Peyer's patch (tissue), 4 donors: ENCODE measurements at places on chromosomes 7 and 10.

- no peaks in the 10 kb centered on the region for H3K4me1 ChIP-seq
- no peaks in the 10 kb centered on the region for H3K27me3 ChIP-seq
- peak overlapping the region; percentile 32 for H3K27ac ChIP-seq
- H3K4me3 ChIP-seq: no peak overlapping the region
- DNase-seq: no peak
Observed at GRCh38 chr7:17369691-17370426, 71.4 kb downstream of the AHR start.

GRCh38 chr7:158406801-158407200 is 180.8 kb downstream of the PTPRN2 start:
- H3K27ac ChIP-seq: peak overlapping the region; percentile 39
- H3K27me3 ChIP-seq: no peaks in the 10 kb centered on the region
- DNase-seq: no peak
- no peaks in the 10 kb centered on the region for H3K36me3 ChIP-seq

- no peak overlapping the region for H3K27ac ChIP-seq
- no peak for DNase-seq
- H3K36me3 ChIP-seq: no peaks in the 10 kb centered on the region
Observed at GRCh38 chr10:6766131-6766801, 186.2 kb upstream of the PRKCQ start.

DNA sequence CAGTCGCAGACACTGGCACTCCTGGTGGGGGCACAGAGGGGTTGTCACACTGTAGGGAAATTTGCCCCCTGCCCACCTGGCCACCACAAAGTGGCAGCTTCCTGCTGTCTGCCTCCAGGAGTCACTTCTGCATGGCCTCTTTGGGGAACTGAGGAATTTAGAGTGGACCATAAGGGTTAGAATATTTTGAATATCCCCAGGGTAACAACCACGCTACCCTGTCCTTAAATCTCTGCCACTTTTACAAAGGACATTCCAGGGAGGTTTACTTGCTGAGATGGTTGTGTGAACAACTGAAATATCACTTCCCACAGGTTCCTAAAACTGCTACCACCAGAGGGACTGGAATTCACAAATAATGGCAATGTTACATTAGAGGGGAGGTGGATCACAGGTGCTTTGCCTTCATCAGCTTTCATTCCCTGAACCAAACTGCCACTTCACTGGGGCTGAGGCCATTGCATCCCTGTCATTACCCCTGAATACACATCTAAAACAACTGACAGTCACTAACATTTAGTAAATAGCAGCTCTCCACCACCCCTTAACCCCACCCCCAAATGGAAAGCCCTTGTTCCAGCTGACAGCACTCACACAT is 88.1 kb upstream of the IFRD1 start:
- no peaks in the 10 kb centered on the region for H3K4me1 ChIP-seq
- H3K36me3 ChIP-seq: no peaks in the 10 kb centered on the region
- no peak overlapping the region for H3K4me3 ChIP-seq
- H3K27me3 ChIP-seq: no peaks in the 10 kb centered on the region
- no peak overlapping the region for H3K27ac ChIP-seq
- DNase-seq: no peak

DNA sequence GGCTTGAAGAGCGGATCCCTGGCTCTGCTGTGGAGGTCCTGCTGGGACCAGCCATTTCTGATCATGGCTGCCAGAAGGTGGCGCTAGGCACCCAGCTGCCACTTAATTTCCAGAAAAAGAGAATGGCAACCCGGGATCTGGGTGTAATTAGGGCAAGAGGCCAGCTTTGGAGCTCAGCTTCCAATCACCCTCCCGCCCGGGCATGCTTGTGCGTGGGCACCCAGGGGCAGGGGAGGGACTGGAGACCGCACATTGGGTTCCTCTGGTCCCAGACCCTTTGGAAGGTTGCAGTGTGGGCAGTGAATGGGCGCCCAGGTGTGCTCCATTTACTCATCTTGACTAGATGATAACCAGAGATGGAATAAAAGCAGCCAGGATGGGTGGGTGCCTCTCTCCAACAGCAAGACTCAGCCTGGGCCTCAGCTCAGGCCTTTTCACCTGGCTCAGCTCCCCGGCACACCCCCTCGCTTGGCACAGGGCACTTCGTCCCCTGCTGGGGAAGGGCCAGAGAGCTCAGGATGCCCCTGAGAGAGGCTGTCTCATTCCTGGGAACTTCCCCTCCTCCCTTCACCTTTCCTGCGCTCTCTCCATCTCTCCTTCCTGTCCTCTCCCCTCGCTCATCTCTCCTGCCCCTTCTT is 14.7 kb downstream of the FAM241B start:
- no peak overlapping the region for H3K27ac ChIP-seq
- no peak overlapping the region for H3K4me3 ChIP-seq
- no peaks in the 10 kb centered on the region for H3K27me3 ChIP-seq

GRCh38 chr7:121334875-121335648 is 6.3 kb downstream of the WNT16 start:
- H3K4me3 ChIP-seq: no peak overlapping the region
- peaks cover 3% of the 10 kb centered on the region for H3K27me3 ChIP-seq
- no peak overlapping the region for H3K27ac ChIP-seq
- H3K36me3 ChIP-seq: no peaks in the 10 kb centered on the region
- H3K4me1 ChIP-seq: no peaks in the 10 kb centered on the region

DNA sequence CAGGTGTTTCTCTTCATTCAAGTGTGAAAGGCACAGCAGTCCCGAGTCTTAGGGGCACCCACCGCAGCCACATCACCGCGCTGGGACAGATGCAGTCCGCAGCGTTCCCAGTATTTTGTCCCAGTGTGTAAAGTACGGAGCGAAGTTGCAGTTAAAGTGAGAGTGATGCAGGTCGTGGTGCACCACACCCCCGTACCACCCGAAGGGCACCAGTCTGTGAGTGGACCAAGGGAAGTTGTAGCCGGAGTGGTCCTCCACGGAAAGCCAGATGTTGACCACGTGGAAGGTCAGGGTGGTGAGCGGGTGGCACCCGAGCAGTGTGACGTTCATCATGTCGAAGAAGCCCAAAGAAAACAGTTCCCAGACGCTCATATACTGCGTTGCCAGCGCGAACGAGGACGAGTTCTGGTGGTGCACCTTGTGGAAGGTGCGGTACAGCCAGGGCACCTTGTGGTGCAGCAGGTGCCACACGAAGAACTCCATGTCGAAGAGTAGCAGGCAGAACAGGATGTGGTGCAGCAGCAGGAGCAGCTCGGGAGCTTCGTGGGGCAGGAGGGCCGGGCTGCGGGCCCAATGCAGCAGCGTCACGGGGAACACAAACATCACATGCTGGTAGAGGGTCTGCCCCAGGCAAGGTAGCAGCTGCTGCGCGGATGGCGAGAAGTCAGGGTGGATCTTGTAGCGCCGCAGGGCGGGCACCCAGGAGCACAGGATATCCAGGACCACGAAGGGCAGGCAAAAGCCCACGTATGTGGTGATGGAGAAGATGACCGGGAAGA is 526 bp downstream of the CH25H start:
- peaks cover 14% of the 10 kb centered on the region for H3K4me1 ChIP-seq
- no peaks in the 10 kb centered on the region for H3K36me3 ChIP-seq
- DNase-seq: peak; percentile 71
- H3K27ac ChIP-seq: peak overlapping the region; percentile 61
- no peaks in the 10 kb centered on the region for H3K27me3 ChIP-seq

DNA sequence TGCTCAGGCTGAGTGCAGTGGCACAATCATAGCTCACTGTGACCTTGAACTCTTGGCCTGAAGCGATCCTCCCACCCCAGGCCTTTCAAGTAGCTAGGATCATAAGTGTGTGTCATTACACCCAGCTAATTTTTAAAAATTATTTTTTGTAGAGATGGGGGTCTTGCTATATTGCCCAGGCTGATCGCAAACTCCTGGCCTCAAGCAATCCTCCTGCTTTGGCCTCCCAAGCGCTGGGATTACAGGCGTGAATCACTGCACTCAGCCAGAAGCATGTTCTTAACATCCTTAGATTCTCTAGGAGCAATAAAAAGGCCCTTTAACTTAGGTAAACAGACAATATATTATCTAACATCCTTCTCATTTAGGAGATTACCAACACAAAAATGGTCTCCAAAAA is 38.3 kb upstream of the EFCAB10 start:
- H3K4me1 ChIP-seq: no peaks in the 10 kb centered on the region
- H3K27ac ChIP-seq: no peak overlapping the region
- H3K36me3 ChIP-seq: no peaks in the 10 kb centered on the region
- DNase-seq: no peak

- no peaks in the 10 kb centered on the region for H3K4me1 ChIP-seq
- no peaks in the 10 kb centered on the region for H3K36me3 ChIP-seq
- no peaks in the 10 kb centered on the region for H3K27me3 ChIP-seq
- peak; percentile 27 for DNase-seq
Observed at GRCh38 chr7:38393874-38394273, 120.4 kb upstream of the TARP start.

GRCh38 chr10:23037561-23037960 is 57.8 kb upstream of the MSRB2 start:
- no peaks in the 10 kb centered on the region for H3K27me3 ChIP-seq
- H3K4me1 ChIP-seq: no peaks in the 10 kb centered on the region
- no peak overlapping the region for H3K27ac ChIP-seq
- H3K36me3 ChIP-seq: no peaks in the 10 kb centered on the region
- H3K4me3 ChIP-seq: no peak overlapping the region

- no peak for DNase-seq
- no peak overlapping the region for H3K27ac ChIP-seq
- no peaks in the 10 kb centered on the region for H3K4me1 ChIP-seq
- no peaks in the 10 kb centered on the region for H3K27me3 ChIP-seq
- H3K36me3 ChIP-seq: no peaks in the 10 kb centered on the region
- H3K4me3 ChIP-seq: no peak overlapping the region
Observed at GRCh38 chr7:139300390-139300789, 40.7 kb upstream of the FMC1 start.

GRCh38 chr7:33757563-33758165 is 147.7 kb upstream of the BMPER start:
- H3K4me3 ChIP-seq: no peak overlapping the region
- no peak overlapping the region for H3K27ac ChIP-seq
- DNase-seq: peak; percentile 22
- no peaks in the 10 kb centered on the region for H3K27me3 ChIP-seq
- H3K4me1 ChIP-seq: no peaks in the 10 kb centered on the region

DNA sequence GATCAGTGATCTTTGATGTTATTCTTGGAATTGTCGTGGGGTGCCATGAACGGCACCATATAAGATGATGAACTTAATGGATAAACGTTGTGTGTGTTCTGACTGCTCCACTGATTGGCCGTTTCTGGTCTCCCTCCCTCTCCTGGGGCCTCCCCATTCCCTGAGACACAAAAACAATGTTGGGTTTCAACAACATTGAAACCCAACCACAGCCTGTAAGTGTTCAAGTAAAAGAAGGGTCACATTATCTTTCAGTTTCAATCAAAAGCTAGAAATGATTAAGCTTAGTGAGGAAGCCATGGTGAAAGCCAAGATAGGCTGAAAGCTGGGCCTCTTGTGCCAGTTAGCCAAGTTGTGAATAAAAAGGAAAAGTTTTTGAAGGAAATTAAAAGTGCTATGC is 19.5 kb downstream of the EN2 start:
- H3K4me3 ChIP-seq: no peak overlapping the region
- peak; percentile 1 for DNase-seq
- no peaks in the 10 kb centered on the region for H3K27me3 ChIP-seq
- no peak overlapping the region for H3K27ac ChIP-seq
- no peaks in the 10 kb centered on the region for H3K4me1 ChIP-seq
- no peaks in the 10 kb centered on the region for H3K36me3 ChIP-seq

DNA sequence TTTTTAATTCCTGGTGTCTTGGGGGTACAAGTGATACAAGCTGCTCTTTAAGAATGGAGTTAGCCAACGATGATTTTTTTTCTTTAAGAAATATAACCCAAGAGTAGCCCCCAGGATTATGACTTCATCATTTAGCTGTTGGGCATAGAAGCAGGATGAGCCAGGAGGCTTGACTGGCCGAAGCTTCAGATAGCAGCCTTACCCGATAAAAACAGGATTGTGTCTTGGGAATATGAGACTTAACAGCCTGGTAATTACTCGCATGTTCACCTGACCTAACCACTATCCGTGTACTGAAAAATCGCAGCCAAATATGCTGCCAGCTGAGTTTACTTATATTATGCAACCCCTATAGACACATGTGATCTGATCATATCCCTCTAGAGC is 346.0 kb upstream of the BMPER start:
- H3K27ac ChIP-seq: no peak overlapping the region
- H3K36me3 ChIP-seq: no peaks in the 10 kb centered on the region
- H3K4me1 ChIP-seq: no peaks in the 10 kb centered on the region
- H3K4me3 ChIP-seq: no peak overlapping the region
- no peak for DNase-seq

DNA sequence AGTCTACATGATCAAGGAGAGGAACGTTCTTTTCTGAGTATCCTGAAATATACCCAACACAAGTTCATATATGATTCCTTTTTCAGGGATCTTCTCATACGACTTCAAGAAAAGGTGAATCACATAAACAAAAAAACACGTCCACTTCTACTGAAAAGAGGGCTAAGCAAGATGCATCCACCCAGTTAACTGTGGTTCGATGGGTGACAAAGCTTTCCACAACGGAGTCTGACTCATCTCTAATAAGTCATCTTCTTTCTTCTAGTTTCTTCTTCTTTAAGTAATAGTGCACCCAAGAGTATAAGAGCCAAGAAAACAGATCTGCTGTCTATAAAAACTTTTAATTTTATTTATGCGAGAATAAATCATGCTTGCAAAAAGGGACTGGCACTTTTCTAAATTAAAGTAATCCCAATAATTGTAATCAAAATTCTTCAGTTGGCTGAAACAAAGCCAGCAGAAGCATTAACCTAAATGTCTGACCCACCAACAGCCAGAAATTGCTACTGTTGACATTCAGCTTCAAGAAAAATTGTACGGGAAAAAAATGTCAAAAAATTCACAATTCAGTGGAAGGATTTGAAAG is 146.9 kb upstream of the ANK3 start:
- H3K4me1 ChIP-seq: no peaks in the 10 kb centered on the region
- no peaks in the 10 kb centered on the region for H3K36me3 ChIP-seq
- no peak overlapping the region for H3K27ac ChIP-seq

- H3K4me3 ChIP-seq: no peak overlapping the region
- no peak overlapping the region for H3K27ac ChIP-seq
- no peaks in the 10 kb centered on the region for H3K36me3 ChIP-seq
- no peaks in the 10 kb centered on the region for H3K27me3 ChIP-seq
- no peaks in the 10 kb centered on the region for H3K4me1 ChIP-seq
Observed at GRCh38 chr10:65611592-65611991, 1314.2 kb upstream of the LRRTM3 start.

DNA sequence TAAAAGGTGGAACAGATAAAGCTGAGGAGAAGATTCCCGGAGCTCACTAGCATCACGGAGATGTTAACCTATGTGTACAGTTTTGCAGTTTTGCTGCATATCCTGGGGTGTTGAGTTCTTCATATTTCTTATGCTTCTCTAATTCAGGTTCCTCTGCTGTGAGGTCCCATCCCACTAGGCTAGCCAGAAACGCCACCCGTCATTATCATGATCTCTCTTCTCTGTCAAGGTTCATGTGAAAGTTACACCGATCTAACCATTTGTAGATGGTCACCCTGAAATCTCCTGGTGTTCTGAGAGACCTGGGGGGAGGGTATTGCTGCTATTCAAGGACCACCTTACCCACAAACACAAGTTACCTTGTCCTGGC is 136.3 kb downstream of the CCDC71L start:
- H3K4me1 ChIP-seq: no peaks in the 10 kb centered on the region
- H3K36me3 ChIP-seq: no peaks in the 10 kb centered on the region
- H3K4me3 ChIP-seq: no peak overlapping the region
- H3K27ac ChIP-seq: no peak overlapping the region
- no peak for DNase-seq
- H3K27me3 ChIP-seq: no peaks in the 10 kb centered on the region
